Smooth muscle cell of trachea (primary cell): ENCODE measurements at places on chromosomes 2 and 18. TPM values are rescaled to one million over a fixed set of nuclear protein-coding genes. Genes with fewer than 3 reads are reported as not detected.

CIB4 gene
- total RNA-seq: not detected in 2 replicates

DNMT3A gene
- total RNA-seq: 15.7 and 18.4 TPM in 2 replicates

ARHGAP15 gene
- total RNA-seq: not detected in 2 replicates

PLEK gene
- under 0.01 TPM in 1 of 2 replicates, not detected in the other for total RNA-seq

SPC25 gene
- 14.1 TPM in 1 of 2 replicates, not detected in the other for total RNA-seq

PRKAG3 gene
- total RNA-seq: 0.15 and 0.50 TPM in 2 replicates

C2orf66 gene
- 0.17 and 0.29 TPM in 2 replicates for total RNA-seq

DNAJC5G gene
- not detected in 2 replicates for total RNA-seq

ZEB2 gene
- total RNA-seq: 72.1 and 79.4 TPM in 2 replicates

GEN1 gene
- total RNA-seq: 4.3 and 22.8 TPM in 2 replicates
